ENCODE measurements at places on chromosomes 6 and 20. TPM values are rescaled to one million over a fixed set of nuclear protein-coding genes. Genes with fewer than 3 reads are reported as not detected.

Gene CASS4
- polyA plus RNA-seq, result 20.6 TPM

Gene CTCFL
- polyA plus RNA-seq, result 0.46 TPM

Gene C20orf141
- polyA plus RNA-seq, result not detected

Gene AHI1
- polyA plus RNA-seq, result 65.0 TPM

Gene SLC22A16
- not detected for polyA plus RNA-seq

Gene BMP6
- 3.2 TPM for polyA plus RNA-seq

Gene TFAP2A
- polyA plus RNA-seq, result 0.78 TPM

Gene ROS1
- 29.7 TPM for polyA plus RNA-seq

Gene DOK5
- 1.8 TPM for polyA plus RNA-seq

Gene MLIP
- polyA plus RNA-seq, result 0.23 TPM

Gene ENPP3
- 0.66 TPM for polyA plus RNA-seq

Gene ADAM33
- polyA plus RNA-seq, result 12.2 TPM

Gene ULBP1
- polyA plus RNA-seq, result 6.0 TPM

Gene WFDC10B
- not detected for polyA plus RNA-seq

Gene RAET1G
- polyA plus RNA-seq, result 1.5 TPM

Gene ZBP1
- 0.15 TPM for polyA plus RNA-seq

Gene TINAG
- polyA plus RNA-seq, result not detected

Gene KCNG1
- polyA plus RNA-seq, result 0.36 TPM

Gene POPDC3
- polyA plus RNA-seq, result 0.87 TPM

Gene PPP1R16B
- 6.3 TPM for polyA plus RNA-seq

Gene PRSS16
- polyA plus RNA-seq, result 4.8 TPM

Gene SUPT3H
- polyA plus RNA-seq, result 26.1 TPM

Gene COL12A1
- polyA plus RNA-seq, result 35.9 TPM

Gene NKAIN4
- polyA plus RNA-seq, result 6.0 TPM

Gene IL17A
- not detected for polyA plus RNA-seq

Gene NKX2-4
- polyA plus RNA-seq, result not detected

Gene GSTA2
- not detected for polyA plus RNA-seq

Gene EPB41L1
- 43.2 TPM for polyA plus RNA-seq

Gene RIPOR2
- polyA plus RNA-seq, result 6.3 TPM

Gene LGSN
- 0.88 TPM for polyA plus RNA-seq

Gene OR2H1
- not detected for polyA plus RNA-seq

Gene TP53INP2
- 7.0 TPM for polyA plus RNA-seq

Gene MKKS
- 20.5 TPM for polyA plus RNA-seq

Gene LY6G6F
- polyA plus RNA-seq, result 0.53 TPM

Gene KHDRBS2
- 9.4 TPM for polyA plus RNA-seq

Gene KCTD20
- polyA plus RNA-seq, result 52.4 TPM

Gene UST
- 9.3 TPM for polyA plus RNA-seq

Gene GRIK2
- polyA plus RNA-seq, result 0.68 TPM

Gene FILIP1
- 34.5 TPM for polyA plus RNA-seq

Gene TMC2
- 0.15 TPM for polyA plus RNA-seq

Gene GPLD1
- polyA plus RNA-seq, result 3.8 TPM

Gene C6orf58
- polyA plus RNA-seq, result 0.74 TPM
